NCI-H524 (cell line): ENCODE measurements at places on chromosomes 12 and 14.

GRCh38 chr14:57982804-57983634, 117.1 kb upstream of the SLC35F4 start:
- peak; percentile 97 for DNase-seq

DNA sequence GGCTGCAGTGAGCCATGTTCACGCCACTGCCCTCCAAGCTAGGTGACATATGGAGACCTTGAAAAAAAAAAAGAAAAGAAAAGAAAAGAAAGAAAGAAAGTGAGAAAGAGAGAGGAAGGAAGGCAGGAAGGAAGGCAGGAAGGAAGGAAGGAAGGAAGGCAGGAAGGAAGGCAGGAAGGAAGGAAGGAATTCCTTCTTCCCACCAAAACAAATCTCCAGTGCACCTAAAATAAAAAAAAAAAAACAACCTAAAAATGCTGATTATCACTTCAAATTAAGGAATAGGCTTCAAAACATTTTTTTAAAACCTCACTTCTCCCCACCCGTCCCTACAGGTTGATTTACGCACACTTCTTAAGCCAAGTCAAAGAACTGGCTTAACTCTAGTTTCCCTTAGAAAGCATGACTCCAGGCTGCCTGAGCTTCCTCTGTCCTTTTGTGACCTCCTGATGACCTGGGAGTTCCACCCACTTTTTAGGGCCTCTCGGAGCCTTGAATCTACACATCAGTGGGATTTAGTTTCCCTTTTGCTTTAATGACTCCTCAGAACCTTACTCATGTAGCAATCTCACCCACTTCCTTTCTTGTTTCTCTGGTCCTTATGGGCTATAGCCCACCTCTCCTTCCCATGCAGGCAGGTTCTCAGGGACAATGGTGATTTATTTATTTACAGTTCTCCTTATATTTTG, 18.6 kb downstream of the DUSP6 start:
- no peak for DNase-seq

- DNase-seq = peak; percentile 98
Observed at GRCh38 chr12:27003421-27004381, 10.5 kb downstream of the TM7SF3 start.

DNA sequence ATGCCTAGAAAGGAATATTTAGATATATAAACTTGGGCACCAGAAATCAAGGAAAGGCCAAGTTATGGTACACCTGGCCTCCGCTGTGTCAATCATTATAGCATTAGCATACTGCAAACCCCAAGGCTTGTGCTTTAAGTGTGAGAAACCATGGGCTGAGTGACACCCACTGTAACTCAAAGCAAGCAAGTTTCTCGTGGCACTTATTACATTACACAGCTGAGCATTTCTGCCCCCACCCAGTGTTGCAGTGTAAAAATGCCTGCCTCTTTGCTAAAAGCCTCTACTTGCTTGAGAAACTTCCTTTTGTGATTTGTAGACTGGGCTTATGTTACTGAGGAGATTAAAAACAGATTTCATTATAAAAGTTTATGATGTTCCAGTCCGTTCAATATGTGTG, 122.0 kb downstream of the TGFB3 start:
- no peak for DNase-seq

GRCh38 chr12:93256256-93256969, 121.3 kb upstream of the NUDT4 start:
- DNase-seq = no peak

GRCh38 chr14:49905989-49906388, 13.1 kb downstream of the ARF6 start:
- DNase-seq = no peak

GRCh38 chr12:77437206-77437605, 371.8 kb upstream of the E2F7 start:
- DNase-seq = no peak

DNA sequence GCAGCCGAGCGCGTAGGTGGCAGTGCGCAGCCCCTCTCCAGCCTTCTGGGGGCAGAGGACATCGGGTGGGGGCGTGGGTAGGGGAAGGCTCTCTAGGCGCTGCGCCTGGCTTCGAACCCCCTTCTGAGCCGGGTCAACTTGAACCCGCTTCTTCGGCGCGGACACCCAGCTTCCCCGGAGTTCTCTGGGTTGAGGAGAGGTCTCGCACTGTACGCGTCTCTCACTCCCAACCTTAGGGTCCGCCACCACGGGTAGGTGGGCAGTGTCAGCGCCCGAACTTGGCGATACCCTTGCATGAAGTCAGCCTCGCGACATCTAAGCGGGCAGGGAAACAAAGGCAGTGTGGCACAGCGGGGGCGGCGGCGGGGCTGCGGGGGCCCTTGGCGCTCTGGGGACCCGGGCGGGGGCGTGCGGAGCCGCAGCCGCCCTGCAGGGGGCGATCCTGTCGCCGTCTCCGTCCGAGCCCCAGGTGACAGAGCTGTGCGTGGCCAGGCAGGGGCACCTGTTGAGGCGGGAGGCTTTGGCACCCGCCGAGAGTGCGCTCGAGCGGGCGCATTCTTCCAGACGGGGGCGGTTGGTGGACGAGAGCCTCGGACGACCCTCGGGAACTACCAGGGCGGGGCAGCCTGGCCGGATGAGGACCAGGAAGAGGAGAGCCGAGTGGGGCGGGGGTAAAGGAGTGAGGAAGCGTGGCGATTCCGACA, 1.1 kb downstream of the GALNT16 start:
- no peak for DNase-seq

DNA sequence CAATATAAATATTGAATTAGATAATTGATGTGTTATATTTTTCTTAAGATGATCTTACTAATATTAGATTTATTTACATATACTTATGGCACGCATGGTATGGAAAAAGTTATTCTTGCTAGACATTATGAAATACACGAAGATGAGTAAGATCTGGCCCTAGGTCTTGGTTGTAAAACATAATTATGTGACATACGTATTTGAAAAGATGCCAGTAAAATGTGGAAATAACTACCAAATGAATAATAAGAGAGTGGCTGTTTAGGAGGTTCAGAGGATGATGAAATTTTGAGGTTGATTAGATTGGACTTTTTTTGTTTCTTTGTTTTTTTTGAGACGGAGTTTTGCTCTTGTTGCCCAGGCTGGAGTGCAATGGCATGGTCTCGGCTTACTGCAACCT, 41.3 kb downstream of the FANCM start:
- DNase-seq = no peak
